ENCODE measurements at places on chromosomes 5 and 9. TPM values are rescaled to one million over a fixed set of nuclear protein-coding genes. Genes with fewer than 3 reads are reported as not detected.

Gene TRIP13
- total RNA-seq, result 35.7 TPM

Gene ALDH1A1
- total RNA-seq, result not detected

Gene FCHO2
- total RNA-seq, result 0.75 TPM

Gene FGF10
- not detected for total RNA-seq

Gene PCDHA12
- total RNA-seq, result not detected

Gene SELENOP
- not detected for total RNA-seq

Gene SARDH
- 0.68 TPM for total RNA-seq

Gene CHD1
- total RNA-seq, result 55.0 TPM

Gene PTGER4
- 84.2 TPM for total RNA-seq

Gene CTXN3
- total RNA-seq, result not detected

Gene SHB
- total RNA-seq, result 0.61 TPM

Gene ACOT12
- total RNA-seq, result not detected

Gene ACTBL2
- total RNA-seq, result not detected

Gene QRFP
- total RNA-seq, result not detected

Gene C5orf22
- 30.4 TPM for total RNA-seq

Gene PLEKHG4B
- not detected for total RNA-seq

Gene PCDHGB3
- 0.59 TPM for total RNA-seq

Gene ZNF454
- 0.07 TPM for total RNA-seq

Gene SPATA31E1
- total RNA-seq, result not detected

Gene ACER2
- total RNA-seq, result 2.5 TPM

Gene EPB41L4A
- 0.70 TPM for total RNA-seq

Gene ETF1
- 98.4 TPM for total RNA-seq

Gene C9
- not detected for total RNA-seq

Gene DEPDC1B
- total RNA-seq, result 36.5 TPM

Gene TLR4
- 0.11 TPM for total RNA-seq

Gene LHFPL2
- not detected for total RNA-seq

Gene PCDHA9
- total RNA-seq, result not detected

Gene SLC23A1
- 5.2 TPM for total RNA-seq

Gene IL3
- 0.82 TPM for total RNA-seq

Gene IQGAP2
- 72.7 TPM for total RNA-seq

Gene PCDHB11
- total RNA-seq, result not detected

Gene ZNF483
- 5.0 TPM for total RNA-seq

Gene NPDC1
- total RNA-seq, result 15.5 TPM

Gene RNF145
- 127 TPM for total RNA-seq

Gene COL15A1
- 0.20 TPM for total RNA-seq

Gene C5orf58
- total RNA-seq, result not detected

Data from T-helper 2 cell treated with Interferon-gamma antibody and Interleukin-4, amounts not matched to agents 100 ng/mL and 5 ng/mL, for 36 hours (primary cell).